CD4-positive, CD25-positive, alpha-beta regulatory T cell (primary cell): ENCODE measurements at places on chromosomes 1 and 21.

DNA sequence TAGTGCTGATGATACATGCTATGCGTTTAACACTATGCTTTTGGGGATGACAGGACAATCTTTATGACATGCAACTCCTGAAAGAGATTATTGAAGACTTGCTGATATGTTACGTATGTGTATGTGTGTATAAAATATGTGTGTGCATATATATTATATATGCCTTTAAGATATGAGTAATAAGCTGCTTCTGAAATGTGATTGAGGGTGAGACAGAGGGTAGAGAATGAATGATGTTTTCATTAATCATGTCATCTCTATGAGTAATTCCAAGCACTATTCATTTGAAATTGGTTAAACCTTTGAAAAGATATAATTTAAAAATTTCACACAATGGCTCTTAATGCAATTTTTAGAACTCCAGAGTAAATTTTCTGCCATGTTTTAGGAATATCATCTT is 5.8 kb downstream of the BCL9 start:
- H3K36me3 ChIP-seq: no peaks in the 10 kb centered on the region
- H3K27ac ChIP-seq: no peak overlapping the region
- no peaks in the 10 kb centered on the region for H3K27me3 ChIP-seq
- H3K4me1 ChIP-seq: peaks cover 49% of the 10 kb centered on the region
- no peak for DNase-seq

GRCh38 chr1:20423169-20423795 is 62.7 kb downstream of the CAMK2N1 start:
- DNase-seq: no peak
- peaks cover 7% of the 10 kb centered on the region for H3K27me3 ChIP-seq
- no peaks in the 10 kb centered on the region for H3K36me3 ChIP-seq
- H3K27ac ChIP-seq: no peak overlapping the region
- no peaks in the 10 kb centered on the region for H3K4me1 ChIP-seq

DNA sequence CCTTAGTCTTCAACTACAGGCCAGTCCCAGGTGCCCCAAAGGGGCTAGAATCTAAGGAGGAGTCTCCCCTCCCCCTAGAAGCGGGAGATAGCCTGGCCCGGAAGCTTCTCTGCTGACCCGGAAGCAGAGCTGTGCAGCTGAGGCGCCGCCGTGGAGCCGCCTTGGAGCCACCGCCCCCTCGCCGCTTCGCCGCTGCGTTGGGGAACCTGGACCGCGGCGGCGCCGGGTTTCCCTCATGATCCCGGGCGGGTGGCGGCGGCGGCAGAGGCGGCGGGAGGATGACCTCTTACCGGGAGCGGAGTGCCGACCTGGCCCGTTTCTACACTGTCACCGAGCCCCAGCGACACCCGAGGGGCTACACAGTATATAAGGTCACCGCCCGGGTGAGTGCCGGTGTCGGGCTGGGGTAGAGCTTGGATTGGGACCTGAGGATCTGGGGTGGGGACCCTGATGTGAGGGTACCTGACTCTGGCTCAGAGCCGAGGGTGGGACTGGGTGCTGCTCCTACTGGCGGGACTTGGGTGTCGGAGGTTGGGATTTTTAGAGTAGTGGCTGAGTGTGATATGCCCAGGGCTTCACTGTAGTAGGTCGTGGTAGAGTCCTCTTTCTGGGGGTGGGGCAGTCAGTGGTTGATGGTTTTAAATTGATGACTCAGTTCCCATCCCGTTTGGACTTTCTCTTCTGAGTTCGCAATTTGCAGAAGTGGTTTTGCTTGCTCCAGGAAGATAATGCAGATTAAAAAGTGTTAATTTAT is at the start of gene RPS6KC1:
Gene RPS6KC1, plus strand, starts transcription at position 115 of the 754 bp plus-strand sequence. Its CDS starts 164 bp downstream, at position 279.
- peak within 1 kb of the TSS; percentile 62 for H3K27ac ChIP-seq
- peaks cover 19% of the 10 kb centered on the region for H3K4me1 ChIP-seq
- DNase-seq: peak; percentile 72
- peaks cover 11% of the 10 kb centered on the region for H3K27me3 ChIP-seq
- peak within 1 kb of the TSS; percentile 89 for H3K4me3 ChIP-seq

GRCh38 chr1:17970757-17971156 is 136.8 kb upstream of the IGSF21 start:
- no peaks in the 10 kb centered on the region for H3K36me3 ChIP-seq
- no peaks in the 10 kb centered on the region for H3K4me1 ChIP-seq
- DNase-seq: no peak

GRCh38 chr1:188778578-188778977 is 1699.1 kb downstream of the BRINP3 start:
- no peak overlapping the region for H3K4me3 ChIP-seq
- H3K4me1 ChIP-seq: no peaks in the 10 kb centered on the region
- no peaks in the 10 kb centered on the region for H3K27me3 ChIP-seq
- DNase-seq: no peak
- no peaks in the 10 kb centered on the region for H3K36me3 ChIP-seq
- no peak overlapping the region for H3K27ac ChIP-seq

- no peaks in the 10 kb centered on the region for H3K27me3 ChIP-seq
- DNase-seq: no peak
- H3K27ac ChIP-seq: no peak overlapping the region
- no peak overlapping the region for H3K4me3 ChIP-seq
These were observed 175.6 kb upstream of the DAB1 start for GRCh38 chr1:57599236-57599994.

- H3K27me3 ChIP-seq: peaks cover 46% of the 10 kb centered on the region
- no peak for DNase-seq
- no peaks in the 10 kb centered on the region for H3K36me3 ChIP-seq
- no peaks in the 10 kb centered on the region for H3K4me1 ChIP-seq
These were observed 1.7 kb downstream of the CAMK1G start for GRCh38 chr1:209585197-209585596.

DNA sequence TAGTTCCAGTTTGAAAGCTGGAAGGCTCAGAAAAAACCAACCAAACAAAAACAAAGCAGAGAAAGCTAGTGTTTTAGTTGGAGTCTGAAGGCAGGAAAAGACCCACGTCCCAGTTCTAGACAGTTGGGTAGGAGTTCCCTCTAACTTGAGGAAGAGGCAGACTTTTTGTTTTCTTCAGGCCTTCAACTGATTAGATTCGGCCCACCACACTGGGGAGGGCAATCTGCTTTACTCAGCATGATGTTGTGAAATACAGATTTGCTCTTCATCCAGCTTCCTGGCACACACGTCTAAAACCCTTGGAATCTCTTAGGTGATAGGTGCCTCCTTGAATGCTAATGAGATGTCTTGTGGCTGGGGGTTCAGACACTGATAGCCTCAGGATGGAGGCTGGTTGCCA is 49.1 kb upstream of the CSF3R start:
- no peak for DNase-seq
- no peaks in the 10 kb centered on the region for H3K36me3 ChIP-seq
- no peaks in the 10 kb centered on the region for H3K27me3 ChIP-seq
- no peak overlapping the region for H3K4me3 ChIP-seq
- H3K27ac ChIP-seq: no peak overlapping the region
- H3K4me1 ChIP-seq: no peaks in the 10 kb centered on the region

DNA sequence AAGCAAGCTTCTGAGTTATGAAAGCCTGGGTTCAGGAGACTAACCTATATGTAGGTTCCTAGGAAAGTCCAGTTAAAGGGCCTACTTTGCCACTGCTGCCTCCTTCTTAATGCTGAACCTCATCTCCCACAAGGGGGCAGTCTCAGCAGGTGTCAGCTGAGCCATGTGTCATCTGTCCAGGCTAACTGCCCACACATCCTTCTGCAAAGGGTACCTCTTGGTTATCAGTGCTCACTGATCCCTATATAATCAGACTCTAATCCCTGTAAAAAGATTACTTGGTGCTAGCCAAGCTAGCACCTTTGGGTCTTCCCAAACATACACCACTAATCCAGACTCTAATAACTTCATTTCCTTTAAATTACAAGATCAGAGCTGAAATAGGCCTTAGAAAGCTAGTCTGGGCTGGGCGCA is 9.0 kb downstream of the PRDX1 start:
- H3K4me1 ChIP-seq: no peaks in the 10 kb centered on the region
- peaks cover 88% of the 10 kb centered on the region for H3K36me3 ChIP-seq
- no peak overlapping the region for H3K4me3 ChIP-seq
- no peak overlapping the region for H3K27ac ChIP-seq
- DNase-seq: peak; percentile 67
- H3K27me3 ChIP-seq: no peaks in the 10 kb centered on the region

DNA sequence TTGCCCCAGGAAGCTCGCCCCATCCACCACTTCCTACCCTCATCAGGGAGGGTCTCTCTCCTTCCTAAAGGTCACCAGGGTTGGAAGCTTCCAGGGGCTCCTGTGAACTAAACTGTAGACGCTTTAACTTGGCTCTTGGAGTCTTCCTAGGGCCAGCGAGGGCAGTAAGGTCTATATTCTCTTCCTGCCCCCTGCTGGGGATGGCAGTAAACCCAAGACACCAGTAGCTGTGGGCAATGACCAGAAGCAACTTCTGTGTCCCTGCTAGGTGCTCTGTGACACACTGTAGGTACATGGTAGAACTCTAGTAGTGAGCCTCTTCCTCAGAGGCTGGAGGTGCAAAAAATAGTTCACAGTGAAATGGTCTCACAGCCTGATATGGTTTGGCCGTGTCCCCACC is 30.0 kb downstream of the KCND3 start:
- no peaks in the 10 kb centered on the region for H3K4me1 ChIP-seq
- no peak overlapping the region for H3K27ac ChIP-seq
- no peaks in the 10 kb centered on the region for H3K36me3 ChIP-seq

GRCh38 chr1:116453906-116454305 is 80.9 kb downstream of the ATP1A1 start:
- DNase-seq: no peak
- H3K27me3 ChIP-seq: no peaks in the 10 kb centered on the region
- H3K4me1 ChIP-seq: no peaks in the 10 kb centered on the region
- no peak overlapping the region for H3K4me3 ChIP-seq
- H3K36me3 ChIP-seq: no peaks in the 10 kb centered on the region
- H3K27ac ChIP-seq: no peak overlapping the region

GRCh38 chr1:192849442-192849841 is 40.6 kb downstream of the RGS2 start:
- no peak overlapping the region for H3K27ac ChIP-seq
- H3K4me3 ChIP-seq: no peak overlapping the region
- DNase-seq: no peak
- H3K27me3 ChIP-seq: no peaks in the 10 kb centered on the region

DNA sequence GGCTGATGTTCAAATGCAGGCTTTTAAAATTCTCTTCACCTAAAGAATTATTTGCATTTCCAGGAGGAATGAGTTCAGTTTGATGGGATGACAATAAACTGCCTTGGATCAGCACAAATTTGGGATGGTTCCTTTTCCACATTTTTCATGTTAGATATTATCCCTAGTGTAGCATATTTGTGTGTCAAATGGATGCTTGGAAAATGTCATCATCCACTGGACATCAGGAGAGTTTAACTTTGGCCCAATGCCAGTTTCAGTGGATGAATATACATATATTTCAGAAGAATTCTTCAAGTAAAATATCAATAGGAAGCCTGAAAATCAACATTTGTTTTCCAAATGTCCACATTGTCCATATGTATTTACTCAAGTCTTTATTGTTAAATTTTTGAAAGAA is 116.5 kb upstream of the COL24A1 start:
- H3K4me3 ChIP-seq: no peak overlapping the region
- DNase-seq: no peak
- no peak overlapping the region for H3K27ac ChIP-seq
- no peaks in the 10 kb centered on the region for H3K4me1 ChIP-seq
- H3K36me3 ChIP-seq: no peaks in the 10 kb centered on the region

GRCh38 chr1:27545271-27545670 is 55.3 kb upstream of the WASF2 start:
- no peak overlapping the region for H3K27ac ChIP-seq
- H3K4me3 ChIP-seq: no peak overlapping the region
- no peaks in the 10 kb centered on the region for H3K27me3 ChIP-seq
- H3K36me3 ChIP-seq: no peaks in the 10 kb centered on the region
- no peak for DNase-seq

- H3K36me3 ChIP-seq: no peaks in the 10 kb centered on the region
- H3K27me3 ChIP-seq: no peaks in the 10 kb centered on the region
- H3K27ac ChIP-seq: no peak overlapping the region
- no peaks in the 10 kb centered on the region for H3K4me1 ChIP-seq
- H3K4me3 ChIP-seq: no peak overlapping the region
- no peak for DNase-seq
These were observed 37.4 kb downstream of the CITED4 start for GRCh38 chr1:40824591-40825434.

GRCh38 chr1:47388030-47388890 is 27.8 kb upstream of the FOXE3 start:
- no peak overlapping the region for H3K27ac ChIP-seq
- H3K4me1 ChIP-seq: no peaks in the 10 kb centered on the region
- H3K4me3 ChIP-seq: no peak overlapping the region

DNA sequence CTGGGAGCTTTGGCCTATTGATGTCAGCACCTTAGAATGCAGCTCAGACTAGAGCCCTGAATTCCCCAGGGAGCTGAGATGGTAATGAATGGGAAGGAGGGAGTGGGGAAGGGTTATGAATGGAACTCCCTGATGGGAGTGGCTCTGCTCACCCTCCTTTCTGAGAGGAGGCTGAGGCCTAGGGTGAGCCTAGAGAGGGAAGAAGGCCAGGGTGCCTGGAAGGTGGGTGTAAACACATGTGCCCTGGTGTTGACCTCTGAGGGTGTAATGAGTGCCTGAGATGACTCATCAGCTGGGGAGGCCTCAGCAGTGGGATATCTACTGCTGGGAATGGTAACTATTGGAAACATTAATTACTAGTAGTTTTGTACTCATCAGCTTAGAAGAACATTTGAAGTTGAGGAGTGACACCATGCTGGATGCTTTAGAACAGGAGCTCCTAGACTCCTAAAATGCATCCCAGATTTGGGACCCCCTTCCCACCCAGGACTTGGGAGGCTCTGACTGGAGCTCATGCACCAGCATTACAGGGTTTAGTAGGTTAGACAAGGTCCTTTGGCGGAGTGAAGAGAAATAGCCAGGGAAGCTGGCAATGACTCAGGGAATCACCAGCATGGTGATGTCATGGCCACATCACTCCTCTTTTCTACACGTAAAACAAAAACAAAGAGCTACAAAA is 16.0 kb upstream of the PIGV start:
- H3K4me3 ChIP-seq: no peak overlapping the region
- peaks cover 97% of the 10 kb centered on the region for H3K36me3 ChIP-seq
- H3K27me3 ChIP-seq: no peaks in the 10 kb centered on the region
- DNase-seq: no peak
- H3K27ac ChIP-seq: no peak overlapping the region

- no peaks in the 10 kb centered on the region for H3K4me1 ChIP-seq
- H3K27ac ChIP-seq: no peak overlapping the region
- DNase-seq: no peak
- no peaks in the 10 kb centered on the region for H3K27me3 ChIP-seq
These were observed 163.9 kb downstream of the GABPA start for GRCh38 chr21:25898671-25899070.
